ENCODE measurements at places on chromosomes 5 and 9.

DNA sequence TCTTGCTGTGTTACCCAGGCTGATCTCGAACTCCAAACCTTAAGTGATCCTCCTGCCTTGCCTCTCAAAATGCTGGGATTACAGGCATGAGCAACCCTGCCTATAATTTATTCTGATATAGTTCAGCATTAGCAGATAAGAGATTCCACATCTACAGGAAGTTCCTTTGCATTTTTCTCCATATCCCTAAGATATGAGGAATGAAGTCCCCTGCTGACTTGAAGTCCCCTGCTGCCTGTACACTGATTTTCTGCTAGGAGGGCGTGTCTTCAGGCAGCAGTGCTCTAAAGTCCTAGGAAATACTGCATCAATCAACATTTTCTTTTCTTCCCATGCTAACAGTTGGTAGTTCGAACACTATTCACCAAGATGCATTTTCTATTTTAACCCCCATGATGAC, 105.8 kb downstream of the ARHGAP26 start:
- DNase-seq = no peak

GRCh38 chr5:158456756-158457155, 597.8 kb upstream of the CLINT1 start:
- DNase-seq = peak; percentile 91

GRCh38 chr5:67033880-67034651, 162.5 kb downstream of the CD180 start:
- DNase-seq = no peak

DNA sequence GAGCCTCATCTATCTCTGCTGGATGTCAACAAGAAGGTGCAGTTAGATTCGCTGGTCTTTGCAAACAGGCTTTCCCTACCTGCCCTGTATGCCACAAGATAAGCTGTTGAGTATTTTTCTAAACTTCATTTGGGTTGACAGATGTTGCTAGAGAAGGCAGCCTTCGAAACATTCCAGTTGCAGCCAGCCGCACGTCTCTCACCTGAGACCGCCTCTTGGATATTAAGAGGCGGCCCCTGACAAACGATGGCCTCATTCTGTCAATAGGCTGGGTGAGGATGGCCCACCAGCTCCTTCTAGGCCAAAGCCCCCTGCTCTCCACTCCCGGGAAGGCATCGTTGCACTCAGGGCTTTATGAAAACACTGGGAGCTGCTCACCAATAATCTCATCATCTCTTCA, 181.6 kb downstream of the DAB2IP start:
- DNase-seq = no peak

DNA sequence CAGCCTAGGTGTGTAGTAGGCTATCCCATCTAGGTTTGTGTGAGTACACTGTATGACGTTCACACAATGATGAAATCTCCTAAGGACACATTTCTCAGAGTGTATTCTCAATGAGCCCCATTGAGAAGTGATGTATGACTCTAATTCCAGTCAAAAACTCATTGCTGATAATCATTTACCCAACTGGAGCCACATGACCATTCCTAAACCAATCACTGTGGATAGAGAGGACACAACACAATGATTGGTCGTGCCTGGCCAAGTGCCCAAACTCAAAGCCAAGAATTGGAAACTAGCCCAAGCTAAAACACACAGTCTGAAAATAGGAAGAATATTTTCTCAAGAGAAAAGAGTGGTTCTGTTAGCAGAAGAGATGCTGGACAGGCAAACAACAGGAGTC, 191.2 kb downstream of the ZNF462 start:
- DNase-seq = no peak

DNA sequence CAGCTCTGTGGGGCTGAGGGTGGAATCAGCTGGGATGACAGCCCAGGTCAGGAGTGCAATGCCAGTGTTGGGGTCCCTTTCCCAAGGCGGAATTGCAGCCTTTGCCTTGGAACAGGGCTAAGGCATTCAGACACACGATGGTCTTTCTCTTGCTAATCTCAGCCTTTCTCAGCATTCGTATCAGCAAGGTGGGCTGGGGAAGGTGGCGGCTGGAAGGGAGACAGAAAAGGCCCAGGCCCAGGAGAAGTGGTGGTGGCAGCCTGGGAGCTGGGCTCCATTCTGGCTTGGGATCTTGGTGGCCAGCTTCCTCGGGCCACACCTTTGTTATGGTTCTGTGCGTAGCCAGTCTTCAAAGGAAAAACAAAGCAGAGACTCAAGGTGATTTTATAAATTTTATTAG, 1.1 kb upstream of the ARHGEF28 start:
- no peak for DNase-seq

DNA sequence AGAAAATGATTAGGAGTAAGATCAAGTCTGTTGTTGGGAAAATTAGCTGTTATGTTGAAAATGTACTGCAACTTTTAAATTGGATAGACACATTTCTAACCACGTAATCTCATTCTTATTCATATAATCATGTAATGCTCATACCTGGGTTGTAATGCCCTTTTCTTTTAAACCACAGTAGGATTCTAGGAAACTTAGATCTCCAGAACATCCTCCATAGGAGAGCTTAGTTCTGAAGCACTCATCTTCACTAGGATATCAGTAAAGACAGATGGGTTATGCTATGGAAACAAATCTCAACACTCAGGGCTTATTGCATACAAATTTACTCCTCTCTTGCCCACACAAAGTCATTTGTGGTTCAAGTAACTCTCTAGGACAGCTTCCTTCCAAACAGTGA, 34.8 kb upstream of the ANXA1 start:
- DNase-seq = no peak

GRCh38 chr5:21802869-21803490, 1050.2 kb downstream of the CDH12 start:
- DNase-seq = peak; percentile 47

- no peak for DNase-seq
These were observed 83.9 kb downstream of the NDFIP1 start for GRCh38 chr5:142192286-142193113.

- no peak for DNase-seq
These were observed 164.5 kb downstream of the COL23A1 start for GRCh38 chr5:178425621-178426068.

DNA sequence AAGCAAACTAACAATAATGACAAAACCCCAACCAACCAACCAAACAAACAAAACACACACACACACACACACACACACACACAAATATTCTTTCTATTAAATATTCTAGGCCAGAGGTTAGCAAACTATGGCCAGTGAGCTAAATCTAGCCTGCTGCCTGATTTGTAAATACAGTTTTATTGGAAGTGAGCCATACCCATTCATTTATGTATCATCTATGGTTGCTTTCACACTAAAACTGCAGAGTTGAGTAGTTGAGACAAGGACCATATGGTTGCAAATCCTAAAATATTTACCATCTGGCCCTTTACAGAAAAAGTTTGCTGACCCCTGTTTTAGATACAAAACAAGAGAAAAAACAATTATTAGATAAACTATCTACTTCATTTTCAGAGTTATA, 620.5 kb upstream of the SEMA6A start:
- no peak for DNase-seq

GRCh38 chr5:174400461-174400860, 323.9 kb upstream of the MSX2 start:
- no peak for DNase-seq

- no peak for DNase-seq
These were observed 318.3 kb upstream of the WWC1 start for GRCh38 chr5:167973126-167973525.

GRCh38 chr9:137924761-137925369, 47.3 kb downstream of the CACNA1B start:
- no peak for DNase-seq

DNA sequence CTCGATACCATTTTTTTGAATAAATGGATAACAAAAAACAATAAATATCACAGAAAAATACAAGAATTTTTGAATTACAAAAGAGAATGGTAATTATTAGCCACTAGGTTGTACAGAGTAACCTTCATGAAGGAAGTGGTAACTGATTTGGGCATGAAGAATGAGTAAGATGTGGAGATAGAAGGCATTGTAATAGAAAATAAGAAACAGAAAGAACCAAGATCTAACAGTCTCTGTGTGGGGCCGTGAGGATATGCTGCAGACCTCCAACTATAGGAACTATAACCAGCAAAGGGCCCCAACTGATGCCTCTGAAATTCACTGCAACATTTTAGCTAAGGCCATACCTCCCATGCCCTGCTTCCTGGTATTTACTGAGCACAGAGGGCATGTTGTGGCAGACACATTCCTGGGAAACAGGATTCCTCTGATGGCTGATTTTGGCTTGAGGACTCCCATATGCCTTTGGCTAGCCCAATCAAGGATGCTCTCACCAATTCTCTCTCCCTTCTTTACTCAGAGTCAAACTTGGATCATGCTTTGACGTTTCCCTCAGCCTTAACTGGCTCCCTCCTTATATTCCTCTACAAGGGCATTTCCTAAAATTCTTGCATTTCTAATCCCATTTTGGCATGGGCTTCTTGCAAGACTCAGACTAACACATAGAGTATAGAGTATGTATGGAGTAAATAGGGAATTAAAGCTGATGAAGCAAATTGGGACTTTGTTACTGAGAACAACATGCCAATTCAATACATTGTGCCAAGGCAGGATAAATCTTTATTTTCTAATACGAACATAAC, 208.9 kb downstream of the PDE4D start:
- no peak for DNase-seq

- no peak for DNase-seq
These were observed 27.9 kb upstream of the ALDH1A1 start for GRCh38 chr9:72980600-72981265.

DNA sequence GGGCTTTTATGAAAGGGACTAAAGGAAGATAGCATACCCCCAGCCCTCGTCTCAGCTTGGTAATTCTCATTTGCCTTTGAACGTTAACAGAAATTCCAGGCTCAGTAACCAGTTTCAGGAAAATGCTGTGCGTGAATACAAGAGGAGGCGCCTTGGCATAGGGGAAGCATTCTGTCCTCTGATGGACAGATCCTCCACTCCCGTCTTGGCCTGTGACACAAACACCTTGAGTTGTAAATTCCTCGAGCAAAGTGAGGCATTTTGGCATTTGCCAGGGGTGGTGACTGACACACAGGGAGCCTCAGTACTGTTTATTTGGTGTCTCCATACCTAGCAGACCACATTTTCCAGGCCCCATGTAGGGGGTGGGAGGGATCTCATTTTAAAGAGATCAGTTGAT, 44.8 kb downstream of the APTX start:
- no peak for DNase-seq

- DNase-seq = no peak
These were observed 227.8 kb downstream of the PLK2 start for GRCh38 chr5:58232130-58232529.

DNA sequence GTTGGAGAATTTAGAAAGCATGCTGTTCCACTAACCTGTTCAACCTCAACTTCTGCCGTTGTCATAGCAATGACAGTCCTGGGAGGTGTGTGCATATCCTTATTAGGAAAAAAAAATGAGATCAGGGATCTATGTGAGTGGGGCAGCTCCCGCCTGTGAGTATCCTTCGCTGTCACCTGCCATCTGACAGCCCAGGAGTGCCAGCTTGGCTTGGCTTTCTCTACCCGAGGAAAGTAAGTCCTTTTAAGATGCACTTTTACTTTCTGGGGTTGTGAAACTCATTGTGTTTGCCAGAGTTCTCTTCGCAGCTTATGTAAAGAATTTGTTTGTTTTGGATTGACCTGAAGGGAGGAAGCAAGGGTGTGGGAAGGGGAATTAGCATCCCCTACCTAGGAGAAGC, 21.8 kb downstream of the PCDHAC2 start:
- DNase-seq = no peak

GRCh38 chr5:142132916-142133315, 24.3 kb downstream of the NDFIP1 start:
- no peak for DNase-seq

DNA sequence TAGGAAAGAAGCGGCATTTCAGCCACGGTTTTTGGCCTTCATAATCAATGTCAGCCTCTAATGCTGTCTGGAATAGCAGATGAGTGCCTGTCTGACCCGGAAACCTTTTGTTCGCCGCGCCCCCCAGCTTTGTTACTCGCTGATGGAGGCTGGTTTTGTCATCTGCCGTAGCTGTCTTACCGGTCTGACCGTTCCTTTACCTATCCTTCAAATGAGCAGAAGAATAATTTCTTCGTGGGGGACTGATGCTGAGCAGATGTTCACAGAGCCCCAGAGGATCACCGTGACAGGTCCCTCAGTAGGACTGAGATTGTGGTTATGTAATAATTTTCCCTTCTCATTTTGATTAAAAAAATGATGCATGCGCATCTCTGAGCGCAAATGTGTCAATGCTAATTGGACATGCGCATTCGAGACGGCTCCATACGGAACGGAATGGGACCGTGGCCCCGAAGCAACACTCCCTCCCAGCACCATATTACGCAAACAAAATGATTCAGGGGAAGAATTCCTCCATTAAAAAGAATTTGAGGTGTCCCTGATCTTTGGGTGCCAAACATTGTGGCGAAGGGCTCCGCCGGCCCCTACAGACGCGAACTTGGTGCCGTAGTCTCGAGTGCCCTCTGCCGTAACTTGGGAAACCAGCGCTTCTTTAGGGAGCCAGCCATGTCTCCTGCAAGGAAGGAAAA, 27.6 kb downstream of the TLX3 start:
- DNase-seq = peak; percentile 58

DNA sequence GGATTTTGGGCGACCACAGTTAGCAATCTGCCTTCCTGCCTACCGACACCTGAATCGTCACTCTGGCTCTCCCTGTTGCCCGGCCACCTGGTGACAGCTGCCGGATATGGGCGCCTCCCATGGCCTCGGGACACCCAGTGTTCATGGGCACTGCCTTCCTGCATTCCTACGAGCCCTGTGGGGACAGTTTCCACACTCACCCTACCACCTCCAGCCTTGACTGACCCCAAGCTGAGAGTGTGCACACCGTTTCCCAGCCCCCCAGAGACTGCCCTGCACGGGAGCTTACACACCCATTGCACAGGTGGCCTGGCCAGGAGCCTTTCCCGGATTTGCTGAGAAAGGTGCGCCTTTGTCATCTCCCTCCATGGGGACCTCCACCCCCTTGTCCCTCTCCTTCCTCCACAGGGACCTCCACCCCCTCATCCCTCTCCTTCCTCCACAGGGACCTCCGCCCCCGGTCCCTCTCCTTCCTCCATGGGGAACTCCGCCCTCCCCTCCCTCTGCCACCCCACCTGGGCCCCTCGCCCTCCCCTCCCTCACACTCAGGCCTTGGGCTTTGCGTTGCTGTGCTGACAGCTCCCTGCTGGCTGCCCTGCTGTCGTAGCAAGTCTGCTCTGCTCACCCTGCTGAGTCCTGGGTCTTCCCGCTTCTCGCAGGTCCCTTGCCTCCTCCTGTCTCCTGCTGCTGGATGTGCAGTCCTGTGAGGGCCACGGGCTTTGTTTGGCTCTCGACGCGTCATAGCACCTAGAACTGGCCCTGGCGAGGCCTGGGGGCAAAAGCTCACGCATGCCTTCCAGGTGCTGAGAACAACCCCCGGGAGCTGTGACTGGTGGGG, 48.4 kb downstream of the MRPL36 start:
- DNase-seq = no peak
